ENCODE measurements at places on chromosomes 2 and 18. TPM values are rescaled to one million over a fixed set of nuclear protein-coding genes. Genes with fewer than 3 reads are reported as not detected.

ARHGEF33 gene
- 6.4 TPM for total RNA-seq

C2orf80 gene
- not detected for total RNA-seq

- H3K27me3 ChIP-seq: no peaks in the 10 kb centered on the region
- H3K4me3 ChIP-seq: no peak overlapping the region
- H3K36me3 ChIP-seq: no peaks in the 10 kb centered on the region
- H3K27ac ChIP-seq: no peak overlapping the region
Measured at GRCh38 chr2:146572598-146572997, 1272.2 kb upstream of the ACVR2A start.

- no peak overlapping the region for H3K4me3 ChIP-seq
- H3K27ac ChIP-seq: no peak overlapping the region
- no peaks in the 10 kb centered on the region for H3K27me3 ChIP-seq
- no peak for DNase-seq
Measured at GRCh38 chr18:52236131-52236530, 103.9 kb upstream of the DCC start.

- H3K27ac ChIP-seq: no peak overlapping the region
- peak overlapping the region; percentile 64 for H3K4me3 ChIP-seq
- H3K36me3 ChIP-seq: no peaks in the 10 kb centered on the region
- DNase-seq: no peak
Measured at GRCh38 chr2:169365029-169365480, 2.7 kb upstream of the LRP2 start.

DNA sequence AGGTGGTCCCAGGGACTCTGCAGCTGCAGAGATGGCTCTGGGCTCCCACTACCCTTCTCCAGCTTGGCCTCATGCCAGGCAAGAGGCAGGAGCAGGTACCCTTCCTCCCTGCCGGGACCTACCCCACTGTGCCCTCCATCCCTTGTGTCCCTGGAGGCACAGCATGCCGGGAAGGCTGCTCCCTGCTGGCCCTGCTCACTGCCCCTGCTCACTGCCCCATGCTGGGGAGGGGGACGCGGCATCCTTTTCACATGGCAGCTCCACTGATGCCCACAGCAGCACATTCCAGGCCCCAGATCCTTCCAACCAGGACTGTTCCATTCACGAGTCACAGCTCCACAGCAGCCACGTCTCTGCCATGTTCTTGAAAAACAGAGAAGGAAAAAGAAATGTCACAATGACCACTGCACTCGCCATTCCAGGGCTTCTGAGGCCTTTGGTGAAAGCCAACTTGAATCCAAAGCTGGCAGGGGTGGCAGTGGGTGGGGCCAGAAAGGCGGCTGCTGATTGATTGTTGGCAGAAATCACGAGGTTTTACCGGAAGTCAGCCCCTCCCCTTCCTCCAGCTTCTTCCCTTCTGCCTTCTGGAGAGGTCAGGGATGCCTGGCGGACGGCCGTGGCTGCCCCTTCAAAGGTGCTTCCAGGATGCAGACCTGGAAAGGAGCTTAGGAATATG lies 268.0 kb downstream of the CYP26B1 start:
- H3K4me3 ChIP-seq: no peak overlapping the region
- no peaks in the 10 kb centered on the region for H3K27me3 ChIP-seq
- peak overlapping the region; percentile 77 for H3K27ac ChIP-seq
- no peaks in the 10 kb centered on the region for H3K36me3 ChIP-seq

DNA sequence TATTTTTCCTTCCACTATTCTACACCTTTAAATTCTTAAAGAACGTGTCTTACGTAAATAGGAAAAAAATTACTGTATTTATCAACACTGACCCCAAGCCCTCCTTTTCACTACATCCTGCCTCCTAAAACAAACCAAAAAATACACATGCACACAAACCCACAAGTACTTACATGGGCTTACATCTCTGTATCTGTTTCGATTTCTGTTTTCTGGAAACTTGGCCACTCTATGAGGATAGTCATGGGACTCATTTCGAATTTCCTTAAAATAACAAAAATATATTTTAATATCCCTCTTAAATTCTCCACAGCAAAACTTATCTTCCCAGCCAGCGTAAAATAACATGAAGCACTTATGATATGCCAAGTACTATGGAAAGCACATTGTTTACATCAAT lies 25.0 kb downstream of the PTPN2 start:
- no peaks in the 10 kb centered on the region for H3K4me1 ChIP-seq
- DNase-seq: no peak
- no peak overlapping the region for H3K4me3 ChIP-seq
- H3K27ac ChIP-seq: no peak overlapping the region
- H3K27me3 ChIP-seq: no peaks in the 10 kb centered on the region
- peaks cover 13% of the 10 kb centered on the region for H3K36me3 ChIP-seq

- H3K4me3 ChIP-seq: no peak overlapping the region
- no peaks in the 10 kb centered on the region for H3K27me3 ChIP-seq
- DNase-seq: no peak
- H3K27ac ChIP-seq: no peak overlapping the region
- no peaks in the 10 kb centered on the region for H3K36me3 ChIP-seq
Measured at GRCh38 chr2:143468341-143468888, 339.2 kb downstream of the ARHGAP15 start.

CARF gene
- 26.2 TPM for total RNA-seq

GALNT13 gene
- total RNA-seq: not detected

ANKRD30BL gene
- not detected for total RNA-seq

GRCh38 chr2:132479155-132479554 lies 62.5 kb downstream of the GPR39 start:
- DNase-seq: no peak
- H3K4me3 ChIP-seq: no peak overlapping the region
- no peak overlapping the region for H3K27ac ChIP-seq
- no peaks in the 10 kb centered on the region for H3K4me1 ChIP-seq

GRCh38 chr2:149733936-149734685 lies 146.5 kb upstream of the MMADHC start:
- H3K27ac ChIP-seq: no peak overlapping the region
- no peaks in the 10 kb centered on the region for H3K36me3 ChIP-seq
- no peaks in the 10 kb centered on the region for H3K27me3 ChIP-seq
- H3K4me1 ChIP-seq: no peaks in the 10 kb centered on the region
- no peak overlapping the region for H3K4me3 ChIP-seq
- DNase-seq: no peak

DNA sequence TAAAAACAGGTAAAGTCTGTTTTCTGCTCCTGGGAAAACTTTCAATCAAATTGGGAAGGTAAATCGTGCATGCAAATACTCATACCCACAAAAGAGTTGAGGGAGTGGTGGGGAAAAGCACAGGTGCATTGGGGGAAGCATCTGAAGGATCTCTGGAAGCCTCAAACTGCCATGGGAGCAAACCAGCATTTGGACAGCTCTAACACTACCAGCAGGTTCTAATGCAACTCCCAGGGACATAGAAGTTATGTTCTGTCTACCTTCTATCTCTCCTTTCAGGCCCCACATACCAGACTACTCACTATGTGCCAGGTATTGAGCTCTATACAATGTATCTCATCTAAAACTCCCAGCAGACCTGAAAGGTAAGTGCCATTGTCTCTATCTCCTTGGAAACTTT lies 933.7 kb downstream of the NRXN1 start:
- no peaks in the 10 kb centered on the region for H3K36me3 ChIP-seq
- no peaks in the 10 kb centered on the region for H3K4me1 ChIP-seq
- DNase-seq: no peak
- H3K4me3 ChIP-seq: no peak overlapping the region
- H3K27ac ChIP-seq: no peak overlapping the region
- no peaks in the 10 kb centered on the region for H3K27me3 ChIP-seq

DNA sequence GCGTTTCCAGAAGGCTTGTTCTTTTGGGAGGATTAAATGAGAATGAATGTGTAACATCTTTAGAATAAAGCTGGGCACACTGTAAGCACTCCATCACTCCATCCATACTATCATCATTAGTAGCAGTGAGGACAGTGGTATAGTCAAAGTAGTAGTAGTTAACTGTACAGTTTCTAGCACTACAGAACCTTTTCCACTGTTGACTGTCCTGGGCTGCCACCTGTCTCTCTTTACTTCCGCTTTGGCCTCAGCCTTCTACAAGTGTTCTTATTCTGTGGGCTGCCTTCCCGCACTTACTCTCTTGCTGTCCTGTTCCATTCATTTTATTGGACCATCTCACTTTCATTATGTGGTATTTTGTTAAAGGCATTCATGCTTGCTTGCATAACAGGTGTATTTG lies 3.3 kb downstream of the SLC9A2 start:
- no peak for DNase-seq
- H3K36me3 ChIP-seq: no peaks in the 10 kb centered on the region
- H3K27ac ChIP-seq: no peak overlapping the region
- H3K27me3 ChIP-seq: no peaks in the 10 kb centered on the region
- no peak overlapping the region for H3K4me3 ChIP-seq

DNA sequence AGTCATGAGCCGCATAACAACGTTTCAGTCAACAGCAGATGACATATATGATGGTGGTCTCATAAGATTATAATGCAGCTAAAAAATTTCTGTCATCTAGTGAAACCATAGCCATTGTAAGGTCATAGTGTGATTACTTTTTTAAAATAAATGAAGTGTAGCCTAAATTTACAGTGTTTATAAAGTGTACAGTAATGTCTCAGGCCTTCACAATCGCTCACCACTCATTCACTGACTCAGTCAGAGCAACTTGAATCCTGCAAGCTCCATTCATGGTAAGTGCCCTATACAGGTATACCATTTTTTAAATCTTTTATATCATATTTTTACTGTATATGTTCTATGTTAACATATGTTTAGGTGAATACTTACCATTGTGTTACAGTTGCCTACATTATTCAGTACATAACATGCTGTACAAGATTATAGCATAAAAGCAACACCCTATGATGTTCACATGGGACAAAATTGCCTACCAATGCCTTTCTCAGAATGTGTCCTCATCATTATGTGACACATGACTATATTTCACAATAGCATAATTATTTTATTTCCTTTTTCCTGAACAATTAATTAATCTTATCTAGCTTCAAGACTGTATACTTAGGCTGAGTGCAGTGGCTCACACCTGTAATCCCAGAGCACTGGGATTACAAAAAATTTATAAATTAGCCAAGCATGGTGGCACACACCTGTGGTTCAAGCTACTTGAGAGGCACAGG lies 1115.9 kb upstream of the ZEB2 start:
- no peaks in the 10 kb centered on the region for H3K36me3 ChIP-seq
- no peak overlapping the region for H3K4me3 ChIP-seq
- no peaks in the 10 kb centered on the region for H3K4me1 ChIP-seq
- no peak for DNase-seq
- no peak overlapping the region for H3K27ac ChIP-seq

- no peaks in the 10 kb centered on the region for H3K4me1 ChIP-seq
- no peaks in the 10 kb centered on the region for H3K27me3 ChIP-seq
- DNase-seq: no peak
Measured at GRCh38 chr2:187528042-187528441, 26.2 kb downstream of the TFPI start.

ORC2 gene
- total RNA-seq: 5.2 TPM

GRCh38 chr2:205014201-205014600 lies 468.9 kb downstream of the PARD3B start:
- H3K4me3 ChIP-seq: no peak overlapping the region
- no peaks in the 10 kb centered on the region for H3K27me3 ChIP-seq
- H3K27ac ChIP-seq: no peak overlapping the region
- no peaks in the 10 kb centered on the region for H3K4me1 ChIP-seq
- DNase-seq: no peak
- no peaks in the 10 kb centered on the region for H3K36me3 ChIP-seq

GRCh38 chr2:202114795-202115194 lies 41.7 kb downstream of the KIAA2012 start:
- no peak overlapping the region for H3K4me3 ChIP-seq
- H3K27me3 ChIP-seq: no peaks in the 10 kb centered on the region
- H3K27ac ChIP-seq: no peak overlapping the region
- H3K4me1 ChIP-seq: no peaks in the 10 kb centered on the region
- DNase-seq: no peak
- no peaks in the 10 kb centered on the region for H3K36me3 ChIP-seq
